ENCODE measurements at places on chromosomes 12 and 14. TPM values are rescaled to one million over a fixed set of nuclear protein-coding genes. Genes with fewer than 3 reads are reported as not detected.

The RNASE4 gene
- total RNA-seq, result 41.5 TPM

The HAL gene
- total RNA-seq, result 0.91 TPM

The MIP gene
- not detected for total RNA-seq

GRCh38 chr12:42370013-42370412, 44.0 kb downstream of the PPHLN1 start:
- no peaks in the 10 kb centered on the region for H3K27me3 ChIP-seq
- DNase-seq, result no peak
- no peak overlapping the region for H3K27ac ChIP-seq

DNA sequence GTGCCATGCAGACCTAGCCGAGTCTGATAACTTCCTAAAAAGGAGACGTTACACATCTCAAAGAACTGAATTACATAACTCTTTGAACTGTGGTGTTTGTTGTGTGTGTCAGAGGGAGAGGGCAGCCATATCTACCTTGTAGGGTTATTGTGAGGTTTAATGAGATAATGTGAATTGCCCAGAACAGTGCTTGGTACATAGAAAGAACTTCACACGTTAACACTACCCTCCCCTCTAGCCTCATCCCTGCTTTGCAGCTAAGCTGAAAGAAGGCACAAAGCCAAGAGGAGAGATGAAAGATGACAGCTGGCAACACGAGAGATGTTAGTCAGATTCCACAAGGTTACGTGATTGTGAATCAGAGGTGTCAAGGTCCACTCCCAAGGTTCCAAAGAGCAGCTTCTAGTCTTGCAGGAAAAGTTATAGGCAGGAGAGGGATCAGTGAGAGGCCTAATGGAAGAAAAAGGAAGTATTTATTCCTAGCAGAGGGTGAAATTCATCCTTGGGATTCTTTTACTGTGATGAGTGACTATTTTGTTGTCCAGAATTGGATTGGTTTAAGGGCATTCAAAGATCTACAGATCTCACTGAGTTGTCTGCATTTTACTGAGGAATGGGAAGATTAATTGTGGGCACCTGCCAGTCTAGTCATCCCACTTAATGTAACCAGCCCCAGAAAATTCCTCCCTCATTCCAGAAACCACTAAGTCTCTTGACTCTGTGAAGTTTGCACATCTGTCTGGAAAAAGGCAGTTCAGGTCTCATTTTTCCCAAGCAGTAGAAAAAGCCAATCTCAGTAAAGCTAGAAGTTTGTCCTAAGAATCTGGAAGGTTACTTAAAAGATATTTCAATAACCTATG, 25.9 kb upstream of the WNK1 start:
- H3K4me1 ChIP-seq, result no peaks in the 10 kb centered on the region
- no peak overlapping the region for H3K4me3 ChIP-seq
- no peak overlapping the region for H3K27ac ChIP-seq
- no peak for DNase-seq
- no peaks in the 10 kb centered on the region for H3K36me3 ChIP-seq

DNA sequence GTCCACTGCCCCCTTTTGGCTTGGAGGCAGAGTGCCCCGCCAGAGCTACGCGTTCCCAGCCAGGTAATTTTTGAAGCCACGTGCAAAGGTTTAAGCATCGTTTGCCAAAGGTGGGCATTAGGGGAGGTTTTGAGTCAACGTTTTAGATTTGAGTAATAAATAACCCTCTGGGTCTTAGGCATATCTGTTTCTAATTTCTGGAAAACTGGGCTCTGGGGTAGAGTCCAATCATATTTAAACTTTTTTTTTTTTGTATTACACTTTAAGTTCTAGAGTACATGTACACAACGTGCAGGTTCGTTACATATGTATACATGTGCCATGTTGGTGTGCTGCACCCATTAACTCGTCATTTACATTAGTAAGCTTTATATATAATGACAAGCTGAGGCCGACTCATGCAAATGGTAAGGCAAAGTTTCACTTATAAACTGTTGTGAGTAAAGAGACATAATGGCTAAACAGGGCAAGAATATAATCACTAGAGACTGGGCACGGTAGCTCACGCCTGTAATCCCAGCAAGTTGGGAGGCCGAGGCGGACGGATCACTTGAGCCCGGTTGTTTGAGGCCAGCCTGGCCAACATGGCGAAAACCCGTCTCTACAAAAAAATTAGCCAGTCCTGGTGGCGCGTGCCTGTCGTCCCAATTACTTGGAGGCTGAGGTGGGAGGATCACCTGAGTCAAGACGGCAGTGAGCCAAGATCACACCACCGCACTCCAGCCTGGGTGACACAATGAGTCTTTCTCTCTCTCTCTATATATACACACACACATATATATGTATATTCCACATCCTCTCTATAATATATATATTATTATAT, 491 bp upstream of the NR2C1 start:
- no peaks in the 10 kb centered on the region for H3K36me3 ChIP-seq
- H3K27me3 ChIP-seq, result no peaks in the 10 kb centered on the region

- H3K4me3 ChIP-seq, result no peak overlapping the region
- H3K36me3 ChIP-seq, result no peaks in the 10 kb centered on the region
- DNase-seq, result no peak
Observed at GRCh38 chr12:132321321-132322118, 7.9 kb downstream of the GALNT9 start.

DNA sequence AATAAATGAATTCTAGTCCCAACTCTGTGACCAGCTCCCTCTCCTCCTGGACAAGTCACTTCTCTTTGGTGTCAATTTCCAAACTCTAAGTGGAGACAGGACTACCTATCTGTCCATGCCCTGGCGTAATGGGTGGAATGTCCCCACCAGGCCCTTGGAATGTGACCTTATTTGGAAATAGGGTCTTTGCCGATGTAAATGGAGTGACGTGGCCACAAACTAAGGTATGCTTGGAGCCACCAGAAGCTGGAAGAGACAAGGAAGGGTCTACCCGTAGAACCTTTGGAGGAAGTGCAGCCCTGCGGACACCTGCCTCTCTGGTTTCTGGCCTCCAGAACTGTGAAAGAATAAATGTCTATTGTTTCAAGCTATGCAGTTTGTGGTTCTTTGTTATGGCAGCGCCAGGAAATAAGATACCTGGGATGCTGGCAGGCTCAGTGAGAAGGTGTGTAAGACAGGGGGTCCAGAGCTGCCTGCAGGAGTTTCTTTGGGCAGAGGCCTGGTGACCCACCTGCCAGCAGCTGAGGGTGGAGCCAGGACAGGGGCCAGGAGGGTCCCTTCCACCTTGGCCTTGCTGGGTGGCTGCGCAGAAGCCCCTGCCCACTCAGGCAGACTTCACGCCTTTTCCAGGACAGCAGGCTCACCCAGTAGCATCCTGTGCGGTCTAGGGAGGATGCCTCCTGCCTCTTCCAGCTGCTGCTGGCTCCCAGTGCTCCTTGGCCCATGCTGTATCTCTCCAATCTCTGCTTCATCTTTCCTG, 45.8 kb downstream of the ARL6IP4 start:
- no peaks in the 10 kb centered on the region for H3K4me1 ChIP-seq
- H3K27ac ChIP-seq, result no peak overlapping the region
- H3K4me3 ChIP-seq, result no peak overlapping the region
- no peaks in the 10 kb centered on the region for H3K27me3 ChIP-seq
- H3K36me3 ChIP-seq, result no peaks in the 10 kb centered on the region

GRCh38 chr12:74321381-74321780, 216.3 kb upstream of the ATXN7L3B start:
- no peak overlapping the region for H3K27ac ChIP-seq
- no peaks in the 10 kb centered on the region for H3K4me1 ChIP-seq
- no peaks in the 10 kb centered on the region for H3K27me3 ChIP-seq
- no peak for DNase-seq
- H3K36me3 ChIP-seq, result no peaks in the 10 kb centered on the region
- no peak overlapping the region for H3K4me3 ChIP-seq
